Right kidney (tissue), 9 donors: ENCODE measurements at places on chromosomes 5 and 9.
A peak's percentile ranks its signal among the peaks of the same experiment; 100 is the strongest.

DNA sequence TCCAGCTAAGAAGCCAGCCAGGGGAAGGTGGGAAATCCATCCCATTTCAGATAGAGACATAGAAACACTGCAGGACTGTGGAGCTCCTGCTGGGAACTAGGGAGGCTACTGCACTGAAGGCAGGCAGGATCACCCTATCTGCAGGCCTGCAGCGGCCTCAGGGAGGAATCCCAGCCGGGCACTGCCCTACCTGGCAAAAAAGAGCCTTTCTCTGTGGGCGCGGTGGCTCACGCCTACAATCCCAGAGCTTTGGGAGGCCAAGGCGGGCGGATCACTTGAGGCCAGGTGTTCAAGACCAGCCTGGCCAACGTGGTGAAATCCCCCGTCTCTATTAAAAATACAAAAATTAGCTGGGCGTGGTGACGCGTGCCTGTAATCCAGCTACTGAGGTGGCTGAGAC, 71.4 kb upstream of the PHYKPL start:
- DNase-seq = no peak

DNA sequence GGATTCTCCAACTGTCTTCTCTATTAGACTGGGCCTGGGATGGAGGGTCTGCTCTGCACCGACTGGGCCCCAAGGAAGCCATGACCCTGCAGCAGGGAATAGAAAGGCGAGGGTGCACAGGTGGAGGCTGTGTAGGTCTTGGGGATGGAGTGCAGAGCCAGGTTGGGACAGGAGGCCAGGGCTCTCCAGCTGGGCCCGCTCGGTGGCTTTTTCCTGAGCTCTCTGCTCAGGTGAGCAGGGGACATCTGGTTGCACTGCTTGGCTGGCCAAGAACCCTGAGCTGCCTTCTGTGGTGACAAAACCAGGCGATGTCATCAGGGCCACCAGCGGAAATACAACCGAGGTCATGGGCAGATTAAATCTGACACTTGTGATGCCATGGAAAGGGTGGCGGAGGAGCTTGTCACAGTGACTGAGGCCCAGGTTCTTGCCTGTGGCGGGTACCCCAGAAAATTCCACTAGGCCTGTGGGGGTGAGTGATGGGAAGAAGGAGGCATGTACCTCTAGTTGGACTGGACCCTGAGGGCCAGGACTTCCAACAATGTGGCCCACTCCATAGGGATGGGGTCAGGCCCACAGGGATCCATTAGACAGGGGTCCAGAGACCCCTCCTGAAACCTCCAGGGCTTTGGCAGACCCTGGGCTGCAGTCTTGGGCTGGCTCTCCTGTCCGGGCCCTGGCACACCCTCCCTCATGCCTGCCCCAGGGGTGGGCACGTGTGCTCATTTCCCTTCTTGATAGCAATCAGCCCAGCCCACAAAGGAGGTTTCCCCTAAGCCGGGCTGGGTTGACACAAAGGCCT, 4.4 kb upstream of the IL3 start:
- DNase-seq = no peak

DNA sequence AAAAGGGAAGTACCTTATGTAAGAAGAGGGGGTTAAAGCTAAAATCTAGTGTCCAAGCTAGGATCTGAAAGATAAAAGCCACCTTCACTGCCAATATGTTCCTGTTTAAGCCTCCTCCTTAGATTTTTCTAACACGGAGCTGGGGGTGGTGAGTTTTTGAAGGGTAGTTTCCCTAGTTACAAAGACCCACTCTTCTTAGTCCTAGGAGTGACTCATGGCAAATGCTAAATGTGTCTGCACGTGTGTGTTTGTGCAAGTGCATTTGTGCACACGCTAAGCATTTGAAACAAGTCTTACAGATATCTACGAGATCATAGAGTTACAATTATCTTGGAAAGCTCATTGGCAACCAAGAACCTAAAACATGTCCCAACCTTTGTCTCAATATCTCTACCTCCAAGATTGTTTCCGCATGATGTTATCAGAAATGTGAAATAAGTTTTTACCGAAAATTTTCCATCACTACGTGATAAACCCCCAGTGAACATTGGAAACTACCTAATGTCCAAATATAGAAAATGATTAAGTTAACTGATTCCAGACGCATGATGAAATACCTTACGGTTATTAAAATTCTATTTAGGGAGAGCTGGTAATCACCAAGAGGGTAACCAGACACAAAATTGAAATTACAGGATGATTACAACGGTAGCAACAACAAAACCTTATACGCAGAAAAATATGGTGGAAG, 78.0 kb upstream of the HRH2 start:
- no peak for DNase-seq

GRCh38 chr5:169997798-169998197, 17.5 kb upstream of the INSYN2B start:
- no peak for DNase-seq

DNA sequence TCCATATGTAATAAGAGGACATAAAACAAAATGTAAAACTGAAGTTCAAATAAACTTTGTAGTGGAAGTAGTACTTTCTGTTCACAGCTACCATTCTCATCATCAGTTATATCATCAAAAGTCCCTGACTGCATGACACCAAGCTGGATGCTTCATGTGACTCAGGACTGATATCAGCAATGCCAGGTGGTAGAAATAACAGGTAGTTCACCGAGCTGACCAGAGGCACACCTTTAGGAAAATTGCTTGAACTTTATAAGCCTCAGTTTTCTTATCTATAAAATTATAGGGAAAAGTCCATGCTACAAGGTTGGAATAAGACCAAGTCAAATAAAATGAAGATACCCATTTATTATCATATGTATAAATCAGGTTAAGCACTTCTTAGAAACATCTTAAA, 124.9 kb upstream of the PTGER4 start:
- no peak for DNase-seq

- DNase-seq = peak; percentile 12
These were observed 11.7 kb upstream of the OR13D1 start for GRCh38 chr9:104682642-104683041.

- no peak for DNase-seq
These were observed 300.6 kb upstream of the MPDZ start for GRCh38 chr9:13580131-13580530.
